ENCODE measurements at places on chromosomes 12 and 14. TPM values are rescaled to one million over a fixed set of nuclear protein-coding genes. Genes with fewer than 3 reads are reported as not detected.

- no peak overlapping the region for H3K4me3 ChIP-seq
- H3K4me1 ChIP-seq = peaks cover 1% of the 10 kb centered on the region
- H3K36me3 ChIP-seq = no peaks in the 10 kb centered on the region
- DNase-seq = no peak
- peaks cover 4% of the 10 kb centered on the region for H3K27me3 ChIP-seq
Observed at GRCh38 chr12:108033090-108033489, 96.0 kb upstream of the WSCD2 start.

DNA sequence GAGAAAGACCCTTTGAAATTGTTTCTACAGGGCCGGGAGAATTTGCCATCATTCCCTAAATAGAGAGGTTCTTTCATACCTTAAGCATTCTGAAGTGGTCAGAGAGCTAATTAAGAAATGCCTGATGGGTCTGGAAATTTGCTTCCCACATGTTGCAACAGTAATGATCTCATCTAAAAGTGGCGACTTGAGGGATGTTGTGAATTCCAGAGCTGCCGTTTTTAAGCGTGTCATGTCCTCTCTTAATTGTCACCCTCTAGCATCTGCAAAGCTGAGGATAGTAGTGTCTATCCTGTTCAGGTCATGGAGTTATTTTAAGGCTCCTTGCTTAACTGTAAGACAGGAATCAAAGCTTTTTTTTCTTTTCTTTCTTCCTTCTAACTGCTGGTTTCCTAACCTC, 60.4 kb downstream of the FOS start:
- peaks cover 12% of the 10 kb centered on the region for H3K27me3 ChIP-seq
- no peaks in the 10 kb centered on the region for H3K36me3 ChIP-seq
- DNase-seq = no peak
- peaks cover 14% of the 10 kb centered on the region for H3K4me1 ChIP-seq

DNA sequence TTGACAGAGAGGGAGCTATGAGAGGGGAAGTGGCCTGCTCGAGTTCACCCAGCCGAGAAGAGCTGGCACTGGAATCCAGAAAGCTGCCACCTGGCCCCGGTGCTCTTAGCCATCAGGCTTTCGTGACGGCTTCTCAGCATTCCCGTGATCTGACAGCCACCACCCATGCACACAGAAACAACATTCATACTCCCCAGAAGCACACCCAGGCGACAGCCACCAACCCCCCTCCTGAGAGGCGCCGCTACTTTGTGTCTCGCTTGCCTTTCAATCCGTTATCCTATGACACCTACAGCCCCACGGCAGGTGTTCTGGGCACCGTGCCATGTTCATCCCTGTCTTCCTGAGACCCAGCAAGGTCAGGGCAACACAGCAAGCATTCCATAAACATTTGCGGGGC, 31.4 kb downstream of the PSMC1 start:
- H3K27me3 ChIP-seq = no peaks in the 10 kb centered on the region
- H3K4me3 ChIP-seq = no peak overlapping the region
- no peaks in the 10 kb centered on the region for H3K4me1 ChIP-seq

DNA sequence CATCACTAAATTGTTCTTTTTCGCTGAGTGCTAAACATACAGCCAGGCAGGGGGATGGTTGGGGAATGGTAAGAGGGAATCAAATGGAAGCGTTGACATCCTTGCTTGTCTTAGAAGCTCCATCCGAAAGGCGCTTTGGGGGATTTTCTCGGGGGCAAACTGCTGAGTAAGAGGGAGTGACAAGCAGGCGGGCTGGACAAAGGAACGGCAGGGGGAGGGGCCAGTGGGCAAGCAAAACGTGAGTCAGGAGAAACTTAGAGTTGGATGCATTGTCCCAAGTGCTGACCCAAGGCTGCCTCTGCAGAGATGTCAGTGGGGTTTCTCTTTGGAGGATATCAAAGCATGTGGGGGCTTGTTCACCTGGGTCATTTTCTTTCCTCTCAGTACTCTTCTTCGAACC, 480.5 kb downstream of the VRK1 start:
- H3K36me3 ChIP-seq = no peaks in the 10 kb centered on the region
- peaks cover 15% of the 10 kb centered on the region for H3K27me3 ChIP-seq
- no peak for DNase-seq
- H3K27ac ChIP-seq = no peak overlapping the region
- H3K4me3 ChIP-seq = no peak overlapping the region
- peaks cover 13% of the 10 kb centered on the region for H3K4me1 ChIP-seq

DNA sequence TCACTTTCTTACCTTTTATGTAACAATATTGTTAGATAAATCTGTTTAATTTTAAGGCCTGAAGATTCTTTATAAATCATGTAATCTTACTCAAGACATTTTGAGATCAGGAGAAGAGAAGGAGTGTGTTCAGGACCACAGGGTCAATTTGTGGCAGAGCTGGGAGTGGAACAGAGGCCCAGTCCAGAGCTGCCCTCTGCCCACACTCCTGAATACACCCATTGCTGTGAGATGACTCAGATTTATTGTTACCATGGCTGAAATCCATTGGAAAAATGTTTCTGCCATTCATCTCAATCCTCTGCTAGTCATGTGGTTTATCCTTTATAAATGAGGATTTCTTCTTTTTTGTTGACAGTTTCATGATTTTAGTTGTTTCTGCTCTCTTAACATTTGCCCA, 100.5 kb upstream of the STXBP6 start:
- H3K27me3 ChIP-seq = peaks cover 14% of the 10 kb centered on the region
- H3K36me3 ChIP-seq = no peaks in the 10 kb centered on the region
- H3K4me1 ChIP-seq = no peaks in the 10 kb centered on the region

DNA sequence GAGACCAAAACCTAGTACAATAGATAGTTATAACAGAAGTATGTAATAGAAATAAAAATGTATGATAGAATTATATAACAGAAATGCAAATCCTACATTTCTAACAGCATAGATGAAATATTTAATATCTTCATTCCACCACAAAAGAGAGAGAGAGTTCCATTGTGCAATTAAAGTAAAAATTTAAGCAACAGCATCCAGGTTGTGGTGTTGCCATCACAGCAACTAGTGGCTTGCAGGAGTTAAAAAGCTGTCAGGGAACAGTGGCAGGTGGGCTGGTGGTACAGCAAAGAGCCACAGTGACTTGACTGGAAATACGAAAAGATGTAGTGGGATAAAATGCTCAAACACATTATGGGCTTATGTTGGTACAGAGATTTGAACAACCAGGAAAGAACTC, 57.1 kb upstream of the MDM1 start:
- no peak for DNase-seq
- no peak overlapping the region for H3K27ac ChIP-seq
- H3K4me1 ChIP-seq = peaks cover 21% of the 10 kb centered on the region
- H3K36me3 ChIP-seq = peaks cover 24% of the 10 kb centered on the region
- H3K4me3 ChIP-seq = no peak overlapping the region

DNA sequence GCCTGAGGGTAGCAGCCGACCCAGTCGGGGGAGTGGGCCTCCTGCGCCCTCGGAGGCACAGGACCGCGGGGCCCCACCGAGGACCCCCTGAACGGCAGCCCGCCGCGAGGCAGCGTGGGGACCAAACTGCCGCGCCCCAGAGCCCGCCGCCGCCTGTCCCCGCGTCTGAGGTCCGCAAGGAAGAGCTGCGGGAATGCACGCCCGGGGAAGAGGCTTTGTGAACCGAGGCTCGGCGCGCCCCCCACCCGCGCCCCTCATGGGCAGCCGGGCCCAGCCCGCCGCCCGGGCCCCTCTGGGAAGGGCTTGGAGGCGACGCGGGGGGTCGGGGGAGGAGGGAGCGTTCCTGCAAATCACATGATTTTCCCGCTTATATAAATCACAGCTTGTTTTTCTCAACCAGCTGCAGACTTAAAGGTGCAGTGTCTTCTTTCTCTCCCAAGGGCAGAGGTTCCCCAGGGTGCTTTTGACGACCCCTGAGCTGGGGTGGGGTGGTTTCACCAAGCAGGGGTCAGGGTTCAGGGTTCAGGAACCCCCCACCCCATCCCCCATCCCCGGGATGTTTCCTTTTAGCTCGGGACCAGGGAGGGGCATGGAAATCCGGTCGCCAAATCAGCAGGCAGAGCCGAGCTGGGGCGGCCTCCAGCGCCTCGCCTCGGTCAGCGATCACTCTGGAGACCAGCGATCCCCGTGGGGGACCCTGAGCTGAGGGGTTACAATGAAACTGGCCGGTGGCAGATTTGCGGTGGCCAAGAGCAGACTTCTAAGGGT, 44.7 kb upstream of the ATP23 start:
- H3K4me3 ChIP-seq = no peak overlapping the region
- H3K36me3 ChIP-seq = no peaks in the 10 kb centered on the region
- peaks cover 24% of the 10 kb centered on the region for H3K27me3 ChIP-seq
- H3K4me1 ChIP-seq = peaks cover 44% of the 10 kb centered on the region
- DNase-seq = no peak

GRCh38 chr12:58163021-58163420, 221.7 kb downstream of the ATP23 start:
- no peak overlapping the region for H3K4me3 ChIP-seq
- peaks cover 2% of the 10 kb centered on the region for H3K27me3 ChIP-seq

DNA sequence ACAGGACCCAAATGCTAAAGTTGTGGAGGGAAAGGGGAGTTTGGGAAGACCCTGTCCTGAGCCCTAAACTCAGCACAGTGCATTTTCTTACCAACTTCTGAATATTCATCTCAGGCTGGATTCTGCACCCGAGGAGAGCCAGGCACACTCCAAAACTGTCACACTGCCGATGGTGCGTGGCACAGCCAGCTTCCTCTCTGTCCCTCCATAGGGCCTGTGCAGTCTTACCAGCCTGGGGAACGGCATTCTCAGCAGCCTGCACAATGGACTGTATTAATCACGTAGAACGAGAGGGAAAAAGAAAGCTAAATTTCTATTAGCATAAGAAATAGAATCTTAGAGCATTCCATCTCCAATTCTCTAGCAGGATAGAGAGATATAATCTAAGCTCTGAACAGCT, 71.3 kb upstream of the GPATCH2L start:
- no peaks in the 10 kb centered on the region for H3K4me1 ChIP-seq
- H3K27me3 ChIP-seq = no peaks in the 10 kb centered on the region
- H3K27ac ChIP-seq = no peak overlapping the region

DNA sequence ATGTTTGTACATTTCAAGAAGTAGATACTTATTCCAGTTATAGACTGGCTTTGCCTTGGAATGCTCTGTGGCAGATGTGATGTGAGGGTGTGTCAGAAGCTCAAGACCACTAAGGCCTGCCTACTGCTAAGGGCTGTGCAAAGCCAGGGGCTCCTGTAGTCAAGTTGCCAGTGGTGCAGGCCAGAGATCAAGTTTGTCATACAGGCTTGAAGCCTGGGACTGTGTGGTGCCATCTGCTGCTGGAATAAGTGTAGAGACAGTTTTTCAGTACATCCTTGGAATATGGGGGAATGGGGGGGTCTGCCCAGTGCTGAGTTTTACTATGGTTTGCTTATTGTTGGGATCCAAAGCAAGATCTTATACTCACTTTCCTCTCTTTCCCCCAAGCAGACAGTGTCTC, 649.9 kb upstream of the FOXG1 start:
- H3K27me3 ChIP-seq = no peaks in the 10 kb centered on the region
- H3K27ac ChIP-seq = no peak overlapping the region
- DNase-seq = no peak
- no peaks in the 10 kb centered on the region for H3K4me1 ChIP-seq
- H3K4me3 ChIP-seq = no peak overlapping the region
- no peaks in the 10 kb centered on the region for H3K36me3 ChIP-seq

DNA sequence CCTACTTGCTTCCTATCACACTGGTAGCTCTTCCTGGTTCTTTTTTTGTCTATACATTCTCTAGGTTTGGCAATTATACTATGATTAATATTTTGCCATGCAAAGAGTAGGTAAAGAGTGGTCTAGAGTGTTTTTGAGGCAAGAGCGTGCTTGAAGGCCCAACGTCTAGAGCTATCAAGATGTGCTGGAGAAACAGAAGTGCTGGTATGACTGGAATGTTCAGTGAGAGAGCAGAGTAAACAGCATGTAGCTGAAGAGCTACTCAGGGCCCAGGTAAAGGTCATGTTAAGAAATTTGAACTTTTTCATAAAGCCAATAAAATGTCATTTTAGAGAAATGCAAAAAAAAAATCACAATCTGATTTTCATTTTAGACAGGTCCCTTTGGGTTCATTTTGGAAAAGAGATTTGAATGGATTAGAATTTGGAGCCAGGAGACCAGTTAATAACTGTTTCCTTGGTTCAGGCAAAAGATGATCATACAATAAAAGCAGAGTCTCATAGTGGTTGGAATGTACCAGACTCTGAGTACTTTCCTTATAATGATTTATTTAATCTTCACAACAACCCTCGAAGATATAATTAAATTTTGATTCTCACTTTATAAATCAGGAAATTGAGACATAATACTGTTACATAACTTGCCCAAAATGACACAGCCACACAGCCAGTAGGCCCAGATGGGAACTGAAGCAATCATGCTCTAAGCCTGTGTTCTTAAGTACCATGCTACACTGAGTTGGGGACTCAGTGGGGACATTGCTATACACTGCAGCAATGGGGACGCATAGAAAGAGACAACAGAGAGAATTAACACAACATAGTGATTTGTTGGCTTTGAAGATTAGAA, 350.1 kb downstream of the NELL2 start:
- H3K27me3 ChIP-seq = no peaks in the 10 kb centered on the region
- no peaks in the 10 kb centered on the region for H3K4me1 ChIP-seq
- H3K4me3 ChIP-seq = no peak overlapping the region

- DNase-seq = no peak
- no peak overlapping the region for H3K27ac ChIP-seq
- H3K4me3 ChIP-seq = no peak overlapping the region
Observed at GRCh38 chr14:81095539-81095938, 125.2 kb downstream of the GTF2A1 start.

TTC9 gene
- 11.8 TPM for total RNA-seq

LRRK2 gene
- total RNA-seq = 0.80 TPM

IFNG-AS1 gene
- not detected for total RNA-seq

PIWIL1 gene
- total RNA-seq = not detected

WSCD2 gene
- not detected for total RNA-seq

LRTM2 gene
- total RNA-seq = not detected

Data from activated CD8-positive, alpha-beta memory T cell treated with anti-CD3 and anti-CD28 coated beads, Interleukin-2, amount 10 ng/mL, durations not matched to agents 7 days and 5 days (primary cell).